ENCODE measurements at places on chromosomes 7 and 10.

GRCh38 chr10:60299961-60300883 is 89.5 kb downstream of the ANK3 start:
- DNase-seq = peak; percentile 26

DNA sequence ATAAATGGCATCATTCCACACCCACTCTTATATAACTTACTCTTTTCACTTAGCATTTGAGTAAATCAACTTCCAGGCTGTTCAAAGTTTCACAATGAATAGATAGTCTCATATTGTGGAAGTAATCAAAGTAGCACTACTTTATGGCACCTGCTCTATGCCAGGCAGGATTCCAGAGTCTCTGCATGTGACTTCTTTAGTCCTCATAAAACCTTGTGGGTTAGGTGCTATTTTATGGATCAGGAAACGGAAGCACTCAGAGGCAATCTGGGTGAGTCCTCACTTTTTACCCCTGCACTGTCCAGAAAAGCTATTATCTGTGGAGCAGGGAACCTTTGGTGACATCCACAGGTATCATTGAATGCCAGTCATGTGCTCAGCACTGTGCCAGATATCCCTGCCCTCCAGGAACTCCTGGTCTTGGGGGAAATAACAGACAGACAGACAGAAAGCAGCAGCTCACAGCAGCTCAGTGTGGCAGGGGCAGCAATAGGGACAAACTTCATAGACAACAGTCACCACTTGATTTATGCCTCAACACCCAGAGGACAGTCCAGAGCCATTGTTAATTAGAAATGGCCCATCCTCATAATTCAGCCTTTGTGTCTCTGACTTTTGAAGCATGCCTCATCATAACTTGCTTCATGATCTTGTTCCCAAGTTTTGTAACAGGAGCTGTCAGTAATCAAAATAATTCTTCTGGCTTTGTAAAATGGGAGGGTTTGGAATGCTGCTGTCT is 160.6 kb downstream of the SEC23IP start:
- no peak for DNase-seq

DNA sequence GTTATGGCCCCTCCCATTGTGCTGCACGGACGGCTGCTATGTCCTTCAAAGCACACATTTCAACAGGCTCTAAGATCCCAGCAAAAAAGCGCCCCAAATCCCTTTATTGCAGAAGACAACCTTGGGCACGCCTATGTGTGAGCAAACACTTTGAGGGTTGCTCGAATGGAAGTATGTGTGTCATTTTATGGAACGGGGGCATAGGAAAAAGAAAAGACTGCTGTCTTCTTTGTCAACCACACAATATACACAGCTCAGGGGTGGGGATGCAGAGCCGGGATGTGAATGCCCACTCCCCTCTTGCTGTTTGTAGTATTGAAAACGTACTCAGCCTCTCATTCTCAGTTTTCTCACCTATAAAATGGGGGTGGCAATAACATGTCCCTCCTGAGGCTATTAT is 32.0 kb downstream of the C10orf53 start:
- DNase-seq = no peak

GRCh38 chr10:78523453-78523852 is 489.8 kb downstream of the RPS24 start:
- no peak for DNase-seq

- no peak for DNase-seq
These were observed 11.0 kb upstream of the ZNF273 start for GRCh38 chr7:64892116-64892515.
